ENCODE measurements at places on chromosomes 12 and 14.

DNA sequence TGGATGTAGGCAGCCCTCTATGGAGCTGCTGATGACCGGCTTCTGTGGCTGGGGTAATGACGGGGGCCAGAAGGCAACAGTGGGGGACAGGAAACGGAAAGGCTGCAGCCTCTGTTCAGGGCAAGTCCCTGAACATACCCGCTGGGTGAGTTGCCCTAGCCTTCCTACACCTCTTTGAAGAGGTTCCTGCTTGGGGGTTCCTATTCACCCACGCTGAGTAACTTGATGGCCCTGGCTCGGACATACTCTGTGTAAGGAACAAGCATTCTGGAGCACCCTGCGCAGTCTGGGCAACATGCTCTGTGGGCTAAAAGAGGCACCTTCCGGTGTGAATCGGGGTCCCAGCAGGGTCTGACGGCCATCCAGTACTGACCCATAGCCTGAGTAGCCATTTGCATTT, 17.7 kb upstream of the GSC start:
- DNase-seq, result no peak

- DNase-seq, result no peak
Observed at GRCh38 chr14:106883218-106883692, 1356.9 kb downstream of the TMEM121 start.

- no peak for DNase-seq
Observed at GRCh38 chr14:29521526-29522137, 406.0 kb downstream of the PRKD1 start.

GRCh38 chr14:99809360-99809759, 16.1 kb downstream of the EML1 start:
- no peak for DNase-seq

DNA sequence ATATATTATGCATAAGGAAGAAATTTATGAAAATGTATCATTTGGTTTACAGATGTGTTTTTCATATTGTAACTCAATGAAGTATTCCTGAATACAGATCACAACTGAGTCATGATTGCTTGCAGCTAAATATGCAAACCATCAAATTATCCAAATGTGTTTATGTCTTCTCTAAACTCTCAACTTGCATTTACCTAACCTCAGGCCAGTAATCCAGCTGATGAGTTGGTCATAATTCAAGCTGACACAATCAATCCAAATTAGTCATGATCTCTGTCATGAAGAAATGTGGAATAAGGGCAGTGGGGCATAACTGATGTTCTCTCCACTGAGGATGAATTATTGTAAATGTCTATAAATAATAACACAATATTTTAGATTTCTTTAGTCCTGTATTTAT, 104.8 kb upstream of the CNTN1 start:
- DNase-seq, result no peak

DNA sequence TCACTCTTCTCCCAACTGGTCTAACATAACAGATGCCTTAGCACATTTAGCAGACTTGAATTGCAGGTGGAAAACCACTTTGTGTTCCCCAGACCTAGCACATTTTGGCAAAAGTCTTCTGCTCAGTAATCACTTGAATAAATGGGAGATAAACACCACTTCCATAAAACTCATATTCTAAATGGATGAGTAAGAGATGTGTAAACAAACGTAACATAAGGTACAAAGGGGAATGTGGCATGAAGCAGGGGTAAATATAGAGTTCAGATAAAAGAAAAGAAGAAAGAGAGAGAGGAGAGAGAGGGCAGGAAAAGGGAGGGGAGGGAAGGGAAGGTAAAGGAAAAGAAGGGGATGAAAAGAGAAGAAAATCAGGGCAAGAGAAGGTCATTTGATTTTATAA, 17.0 kb upstream of the KERA start:
- no peak for DNase-seq

DNA sequence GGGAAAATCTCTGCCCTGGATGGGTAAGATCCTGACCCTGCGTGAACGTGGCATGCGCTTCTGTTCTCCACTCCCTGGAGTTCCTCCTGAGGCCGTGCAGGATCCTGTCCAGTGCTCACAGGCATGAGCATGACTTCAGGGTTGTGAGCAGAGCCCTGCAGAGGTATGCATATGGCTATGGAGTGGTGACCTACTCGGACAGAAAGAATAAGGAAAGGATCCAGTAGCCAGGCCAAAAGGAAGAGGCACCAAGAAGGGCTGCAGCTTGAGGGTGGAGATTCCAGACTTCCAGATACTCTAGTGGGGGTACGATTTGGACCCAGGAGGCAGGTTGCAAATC, 20.8 kb upstream of the CD27 start:
- DNase-seq, result no peak

DNA sequence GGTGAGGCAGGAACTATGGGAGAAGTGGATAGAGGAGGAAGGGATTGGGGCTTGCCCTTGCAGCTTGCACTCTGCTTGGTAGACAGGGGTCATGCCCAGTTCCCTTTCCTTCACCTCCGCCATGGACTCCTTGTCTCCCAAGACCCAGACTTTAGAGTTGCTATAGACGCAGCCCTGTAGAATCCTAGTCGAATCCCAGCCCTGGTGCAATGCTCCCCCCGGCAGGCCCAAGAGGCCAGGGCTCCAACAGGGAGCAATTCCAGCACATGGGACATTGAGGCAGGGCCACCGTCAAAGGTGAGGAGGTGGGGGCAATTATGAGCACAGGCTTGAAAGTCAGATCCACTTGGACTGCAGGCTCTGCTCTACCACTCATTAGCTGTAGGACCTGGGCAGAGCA, 29.5 kb upstream of the BCDIN3D start:
- no peak for DNase-seq

GRCh38 chr12:91781114-91781513, 364.5 kb downstream of the BTG1 start:
- DNase-seq, result no peak

- DNase-seq, result no peak
Observed at GRCh38 chr12:93549174-93549573, 23.3 kb upstream of the SOCS2 start.

- DNase-seq, result no peak
Observed at GRCh38 chr14:66069036-66069435, 417.1 kb upstream of the CCDC196 start.

- no peak for DNase-seq
Observed at GRCh38 chr14:23008831-23009230, 1.1 kb downstream of the C14orf93 start.

DNA sequence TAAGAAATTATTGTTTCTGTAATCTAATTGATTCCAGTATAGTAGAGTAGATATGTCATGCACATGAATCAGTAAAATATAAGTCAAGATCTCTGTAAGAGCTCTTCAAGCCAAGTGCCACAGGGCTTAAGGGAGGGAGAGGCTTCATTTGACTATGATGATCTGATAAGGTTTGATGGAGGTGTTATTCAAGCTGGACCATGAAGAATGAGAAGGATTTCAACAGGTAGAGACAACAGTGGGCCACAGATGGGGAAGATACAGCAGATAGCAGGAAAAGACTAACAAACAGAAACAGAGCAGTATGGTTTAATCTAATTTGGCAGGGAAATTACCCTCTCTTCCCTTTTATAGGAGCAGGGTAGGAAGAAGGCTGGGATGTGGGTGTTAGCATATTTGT, 40.6 kb upstream of the FKBP4 start:
- DNase-seq, result no peak

- no peak for DNase-seq
Observed at GRCh38 chr12:54437243-54437642, 18.2 kb upstream of the ITGA5 start.

GRCh38 chr12:124532331-124532750, 35.1 kb downstream of the NCOR2 start:
- no peak for DNase-seq

DNA sequence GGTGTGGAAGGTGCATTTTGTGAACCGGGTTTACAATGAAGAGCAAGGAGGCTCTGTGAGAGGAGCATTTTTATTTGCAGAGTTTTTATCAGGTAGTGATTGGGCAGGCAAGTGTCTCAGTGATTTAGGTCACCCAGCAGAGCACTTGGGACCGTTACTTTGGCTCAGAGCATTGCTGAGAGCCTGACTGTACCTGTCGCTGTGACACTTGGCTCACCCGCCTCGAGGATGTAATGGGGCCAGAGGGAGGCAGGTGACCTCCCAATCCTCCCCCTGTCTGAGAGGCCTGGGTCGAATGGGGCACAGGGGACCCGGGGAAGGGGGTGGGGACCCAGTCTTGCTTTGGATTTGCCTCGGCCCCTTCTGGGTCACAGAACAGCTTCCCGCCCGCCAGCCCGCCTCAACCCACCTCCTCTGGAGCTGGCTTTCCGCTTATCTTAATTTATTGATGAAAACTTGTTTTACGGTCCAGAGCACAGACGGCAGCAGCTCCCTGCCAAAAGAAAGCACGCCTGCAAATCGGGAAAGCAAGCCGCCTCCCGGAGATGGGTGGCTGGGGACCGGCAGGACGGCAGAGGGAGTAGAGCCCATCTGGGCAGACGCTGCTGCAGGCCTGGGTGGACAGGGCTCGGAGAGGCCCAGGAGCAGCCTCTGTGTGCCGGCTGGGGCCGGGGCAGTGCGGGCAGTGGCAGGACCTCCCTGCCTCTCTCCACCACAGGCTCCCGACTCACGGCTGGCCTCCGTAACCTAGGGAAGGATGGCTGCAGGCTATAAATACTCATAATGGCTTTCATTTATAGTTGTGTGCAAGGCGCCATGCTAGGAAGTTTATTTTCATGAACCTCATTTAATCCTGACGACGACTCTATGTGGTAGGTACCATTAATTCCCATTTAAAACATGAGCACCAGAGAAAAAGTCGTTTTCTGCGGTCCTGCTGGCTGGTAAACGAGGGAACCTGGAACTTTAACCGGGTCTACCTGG, 187.1 kb downstream of the TSPAN9 start:
- no peak for DNase-seq

GRCh38 chr14:52303236-52303635, 10.9 kb upstream of the PTGER2 start:
- no peak for DNase-seq

GRCh38 chr12:113855998-113856397, 110.1 kb downstream of the RBM19 start:
- DNase-seq, result no peak

- DNase-seq, result no peak
Observed at GRCh38 chr12:7994731-7995205, 37.7 kb upstream of the FOXJ2 start.

DNA sequence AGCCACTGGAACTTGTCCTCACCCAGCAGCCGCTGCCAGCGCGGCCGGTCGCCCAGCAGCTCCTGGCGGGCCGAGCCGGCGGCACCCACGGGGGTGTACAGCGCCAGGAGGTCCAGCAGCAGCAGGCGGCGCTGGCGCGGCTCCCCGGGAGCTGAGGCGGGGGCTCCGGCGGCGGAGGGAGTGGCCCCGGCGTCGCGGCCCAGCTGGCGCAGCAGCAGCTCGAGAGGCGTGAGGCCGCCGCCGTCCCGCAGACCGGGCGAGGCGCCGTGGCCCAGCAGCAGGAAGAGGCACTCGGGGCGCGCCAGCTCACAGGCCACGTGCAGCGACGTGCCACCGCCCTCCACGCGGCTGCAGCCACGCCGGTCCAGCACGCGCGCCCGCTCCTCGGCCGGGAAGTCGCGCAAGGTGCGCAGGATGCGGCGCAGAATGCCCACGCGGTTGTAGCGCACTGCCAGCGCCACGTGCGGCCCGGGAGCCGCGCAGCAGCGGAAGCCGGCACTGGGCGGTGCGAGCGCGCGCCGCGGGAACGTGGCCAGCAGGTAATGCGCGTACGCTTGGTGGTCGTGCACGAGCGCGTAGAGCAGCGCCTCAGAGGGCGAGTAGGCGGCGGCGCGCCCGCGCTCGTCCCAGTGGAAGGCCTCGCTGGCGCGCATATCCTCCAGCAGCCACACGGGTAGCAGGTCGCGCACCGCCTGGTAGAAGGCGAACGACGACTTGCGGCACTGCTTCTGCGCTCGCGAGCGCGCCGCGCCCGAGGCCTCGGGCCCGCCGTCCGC, 2.3 kb downstream of the ANKRD9 start:
- DNase-seq, result no peak

- DNase-seq, result no peak
Observed at GRCh38 chr12:131915823-131916222, 13.3 kb upstream of the PUS1 start.

- DNase-seq, result no peak
Observed at GRCh38 chr12:89349814-89350213, 2.5 kb downstream of the DUSP6 start.

DNA sequence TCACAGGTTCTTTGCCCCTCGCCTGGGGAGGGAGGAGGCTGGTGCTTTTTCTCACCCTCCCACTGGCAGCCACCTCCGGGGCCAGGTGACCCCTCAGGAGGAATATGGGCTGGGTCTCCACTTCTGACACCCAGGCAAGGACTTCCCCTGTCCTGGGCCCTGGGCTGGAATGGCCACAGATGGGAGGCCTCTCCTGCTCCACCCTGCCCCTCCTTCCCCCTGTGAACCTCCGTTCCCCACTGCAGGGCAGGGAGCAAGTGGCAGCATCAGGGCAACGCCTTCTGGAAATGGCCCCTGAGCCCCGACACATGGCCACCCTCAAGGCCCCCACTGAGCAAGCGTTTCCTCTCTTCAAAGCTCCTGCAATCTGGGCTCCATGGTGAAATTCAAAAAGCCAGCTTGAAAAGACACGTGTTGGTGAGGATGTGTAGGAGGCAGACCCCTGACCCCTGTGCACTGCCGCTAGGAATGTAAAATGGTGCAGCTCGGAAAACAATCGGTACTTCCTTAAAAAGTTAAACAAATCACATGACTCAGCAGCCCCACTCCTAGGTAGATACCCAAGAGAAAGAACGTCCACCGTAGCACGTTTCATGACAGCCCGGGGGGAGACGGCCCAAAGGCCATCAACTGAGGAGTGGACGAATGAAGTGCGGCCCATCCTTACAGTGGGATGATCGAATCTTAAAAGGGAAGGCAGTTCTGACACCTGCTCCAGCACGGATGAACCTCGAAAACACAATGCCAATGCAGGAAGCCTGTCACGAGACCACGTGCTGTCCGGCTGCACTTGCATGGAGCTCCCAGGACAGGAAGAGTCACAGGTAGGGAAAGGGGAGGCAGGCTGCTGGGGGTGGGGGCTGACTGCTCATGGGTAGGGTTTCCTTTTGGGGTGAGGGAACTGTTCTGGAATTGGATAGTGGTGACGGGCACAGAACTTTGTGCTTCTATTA, 11.5 kb downstream of the XRCC3 start:
- DNase-seq, result no peak

DNA sequence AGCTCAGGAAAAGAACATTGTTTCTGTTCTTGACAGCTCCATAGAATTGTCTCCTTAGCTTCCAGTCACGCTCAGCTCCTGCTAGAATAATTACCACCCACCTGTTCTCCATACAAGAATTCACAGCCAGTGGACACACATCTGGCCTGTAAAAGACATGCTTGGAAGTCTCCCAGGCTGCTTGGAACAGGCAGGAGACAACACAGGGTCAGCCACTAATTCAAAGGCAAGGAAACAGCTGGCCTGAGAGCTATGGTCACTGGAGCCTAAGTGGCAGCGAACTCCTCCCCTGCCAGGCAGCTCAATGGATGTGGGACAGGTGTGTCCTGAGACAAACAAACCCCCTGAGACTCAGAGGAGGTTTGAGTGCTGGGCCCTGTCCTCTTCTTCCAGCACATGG, 22.9 kb upstream of the LTBP2 start:
- no peak for DNase-seq

GRCh38 chr12:71411635-71412034, 28.0 kb upstream of the LGR5 start:
- DNase-seq, result no peak

Measured in liver (tissue), 10 donors.